ENCODE measurements at places on chromosomes 7 and 10.

- DNase-seq = no peak
Observed at GRCh38 chr7:82839555-82839954, 323.1 kb downstream of the PCLO start.

DNA sequence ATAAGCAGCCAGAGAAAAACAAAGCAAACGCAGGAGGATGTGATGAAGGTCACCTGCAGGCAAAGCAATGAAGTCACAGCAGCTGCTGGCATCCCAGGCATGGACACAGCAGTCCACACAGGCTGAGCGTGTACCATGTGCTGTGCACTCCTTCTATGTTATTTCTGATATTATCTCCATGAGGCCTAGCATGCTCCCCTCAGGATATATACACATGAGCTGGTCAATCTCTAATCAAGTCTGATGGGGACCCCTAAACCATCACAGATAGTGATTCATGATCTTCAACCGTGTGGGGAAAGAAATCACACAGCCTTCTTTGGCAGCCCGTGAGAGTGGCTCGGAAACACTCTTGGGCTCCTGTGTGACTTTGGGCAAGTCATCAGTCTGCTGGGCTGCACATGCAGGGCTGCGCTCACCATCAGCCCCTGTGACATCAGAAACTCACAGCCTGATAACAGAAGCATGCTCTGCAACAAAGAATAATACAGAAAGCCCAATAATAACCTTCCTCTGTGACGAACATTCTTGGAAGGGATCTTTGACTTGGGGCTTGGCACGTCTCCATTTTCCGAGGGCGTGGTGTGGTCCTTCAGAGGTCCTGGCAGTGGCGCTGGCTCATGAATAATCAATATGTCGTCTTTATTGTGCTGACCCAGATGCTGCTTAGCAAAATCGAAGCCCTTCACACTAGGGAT lies 83.0 kb upstream of the ATP6V0A4 start:
- DNase-seq = no peak

- DNase-seq = no peak
Observed at GRCh38 chr7:3594901-3595300, 293.8 kb downstream of the SDK1 start.

- DNase-seq = no peak
Observed at GRCh38 chr7:13016036-13016581, 328.7 kb downstream of the ARL4A start.

DNA sequence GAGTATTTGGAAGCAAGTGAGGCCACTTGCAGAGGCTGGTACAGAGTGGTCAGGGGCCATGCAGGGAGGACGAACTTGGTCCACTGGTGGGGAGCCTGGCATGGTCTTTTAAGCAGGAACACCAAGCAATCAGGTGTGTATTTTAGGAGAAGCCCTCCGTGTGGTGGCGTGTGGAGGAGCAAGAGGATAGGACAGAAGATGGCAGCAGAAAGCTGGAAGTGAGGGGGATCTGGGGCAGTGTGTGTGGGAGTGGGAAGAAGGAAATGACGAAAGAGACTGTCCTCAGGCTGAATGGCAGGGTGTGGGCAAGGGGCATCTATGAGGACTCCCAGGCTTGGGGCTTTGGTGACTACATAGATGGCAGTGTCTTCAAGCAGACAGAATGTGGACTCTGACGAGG lies 51.2 kb downstream of the TEX36 start:
- DNase-seq = no peak

DNA sequence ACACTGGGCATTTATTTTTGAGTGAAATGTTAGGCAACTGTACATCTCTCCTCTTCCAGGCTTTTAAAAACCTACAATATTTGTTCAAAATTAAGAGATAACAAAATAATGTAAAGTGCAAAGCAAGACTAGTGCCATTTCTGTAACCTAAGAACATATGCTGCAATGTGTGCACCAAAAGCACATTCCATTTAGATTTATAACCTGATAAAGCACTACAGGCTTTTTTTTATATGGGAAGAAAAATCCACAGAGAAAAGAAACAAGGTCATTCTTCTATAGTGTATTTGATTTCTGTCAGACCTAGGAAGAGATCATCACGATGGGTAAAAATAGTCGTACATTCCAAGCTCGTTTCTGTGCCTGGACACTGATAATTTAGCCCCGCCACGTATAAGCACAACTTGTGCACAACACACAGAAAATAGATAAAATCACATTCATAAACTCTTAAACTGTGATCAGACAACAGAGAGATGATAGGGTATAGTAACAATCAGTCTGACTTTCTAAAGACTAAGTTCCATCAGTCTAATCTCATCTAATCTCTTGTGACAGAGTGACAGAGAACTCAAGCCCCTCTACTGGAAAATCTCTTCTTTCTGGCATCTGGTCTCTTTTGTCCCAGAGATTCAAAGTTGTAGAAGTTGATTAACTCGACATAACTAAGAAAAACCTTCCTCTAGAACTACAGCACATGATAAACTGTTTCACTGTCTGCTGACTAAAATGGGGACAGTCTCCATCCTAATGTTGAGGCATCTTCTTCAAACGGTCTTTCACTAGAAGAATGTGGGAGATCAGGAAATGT lies 6.7 kb downstream of the LAMB1 start:
- no peak for DNase-seq

- no peak for DNase-seq
Observed at GRCh38 chr7:79497728-79498127, 44.3 kb upstream of the MAGI2 start.

DNA sequence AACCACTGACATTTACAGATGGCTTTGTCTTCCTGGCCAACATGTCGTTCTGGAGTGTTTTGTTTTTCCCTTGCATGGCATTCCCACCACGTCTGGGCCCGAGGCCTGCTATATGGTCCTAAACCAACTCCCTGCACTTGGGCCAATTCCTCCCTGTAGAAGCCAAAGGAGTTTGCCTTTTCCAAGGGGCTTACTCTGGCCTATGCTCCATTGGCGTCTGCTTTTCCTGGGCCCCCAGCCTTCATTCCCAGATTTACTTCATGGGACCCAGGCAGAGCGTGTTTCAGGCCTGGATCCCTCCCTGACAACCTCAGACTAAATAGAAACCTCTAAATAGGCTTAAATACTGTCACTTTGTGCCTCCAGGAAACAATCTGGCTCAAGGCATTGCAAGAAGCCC lies 60.7 kb downstream of the MINDY4 start:
- no peak for DNase-seq

- no peak for DNase-seq
Observed at GRCh38 chr10:50503661-50504320, 120.0 kb downstream of the SGMS1 start.

GRCh38 chr7:158740013-158740656 lies 35.5 kb upstream of the NCAPG2 start:
- no peak for DNase-seq

DNA sequence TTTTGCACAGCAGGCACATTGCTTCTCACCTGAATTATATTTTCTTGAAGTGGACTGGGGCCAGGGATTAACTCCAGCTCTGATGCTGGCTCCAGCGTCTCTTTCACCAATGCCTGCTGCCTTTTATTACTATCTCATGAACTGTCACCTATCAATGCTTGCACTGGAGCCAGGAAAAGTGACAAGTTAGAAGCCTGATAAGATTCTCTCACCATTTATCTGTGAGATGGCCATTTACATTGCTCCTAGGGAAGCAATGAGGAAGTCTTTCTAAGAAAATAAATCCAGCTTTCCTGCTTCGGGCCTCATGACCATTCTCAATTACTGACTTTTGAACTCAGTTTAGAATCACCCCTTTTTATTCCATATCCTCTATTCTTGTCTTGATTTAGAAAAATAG lies 48.5 kb upstream of the LRRTM3 start:
- no peak for DNase-seq

GRCh38 chr10:23065181-23065948 lies 30.0 kb upstream of the MSRB2 start:
- no peak for DNase-seq

DNA sequence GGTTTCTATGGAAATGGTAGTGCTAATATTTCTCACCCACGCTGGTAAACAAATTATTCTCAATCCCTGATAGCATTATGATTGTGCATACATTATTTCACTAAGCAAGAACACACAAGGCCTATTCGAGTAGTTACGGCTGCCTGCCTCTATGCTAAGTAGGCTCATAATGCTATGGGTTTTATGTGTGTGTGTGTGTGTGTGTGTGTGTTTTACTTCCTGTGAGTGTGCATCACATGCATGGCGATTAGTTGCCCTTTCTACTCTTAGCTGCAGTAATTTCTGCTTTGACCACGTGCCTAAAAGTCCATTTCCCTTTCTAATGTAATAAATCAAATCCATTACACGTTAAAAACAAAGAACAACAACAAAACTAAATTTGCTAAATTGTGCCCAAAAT lies 117.0 kb downstream of the CHCHD3 start:
- DNase-seq = no peak

DNA sequence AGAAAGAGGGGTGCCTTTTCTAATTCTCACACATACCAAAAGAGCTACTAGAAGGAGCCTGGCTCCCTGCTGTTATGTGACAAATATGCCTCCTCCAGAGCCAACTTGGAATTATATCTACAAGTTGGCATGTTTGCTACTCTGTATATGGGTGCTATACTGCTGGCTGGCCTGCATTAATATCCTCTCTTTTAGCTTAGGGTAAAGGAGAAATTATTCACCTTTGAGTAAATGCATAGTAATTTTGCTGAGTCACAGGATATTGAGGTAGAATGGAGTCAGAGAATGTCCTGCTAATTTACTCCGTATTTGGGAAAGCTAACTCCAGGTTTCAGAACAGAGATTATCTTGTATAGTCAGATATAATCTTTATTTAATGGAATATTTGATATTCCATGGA lies 24.2 kb upstream of the LIPN start:
- DNase-seq = no peak

DNA sequence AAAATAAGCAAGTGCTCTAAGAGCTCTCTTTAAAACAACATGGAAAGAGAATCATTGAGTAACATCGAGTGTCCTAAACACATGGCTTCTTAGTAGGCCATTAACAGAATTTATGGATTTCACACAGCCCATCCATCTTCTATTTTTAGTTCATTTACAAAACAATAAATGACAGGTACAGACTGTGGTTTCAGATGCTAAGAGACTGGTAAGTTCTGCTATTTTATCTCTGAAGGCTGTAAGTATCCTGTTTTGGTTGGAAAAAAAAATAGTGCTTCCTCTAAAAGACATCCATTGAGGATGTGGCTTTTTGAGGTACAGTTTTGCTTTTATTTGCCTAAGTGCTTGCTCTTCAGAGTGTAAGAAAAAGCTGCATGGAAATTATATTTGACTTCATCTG lies 27.4 kb upstream of the GNAI1 start:
- no peak for DNase-seq

DNA sequence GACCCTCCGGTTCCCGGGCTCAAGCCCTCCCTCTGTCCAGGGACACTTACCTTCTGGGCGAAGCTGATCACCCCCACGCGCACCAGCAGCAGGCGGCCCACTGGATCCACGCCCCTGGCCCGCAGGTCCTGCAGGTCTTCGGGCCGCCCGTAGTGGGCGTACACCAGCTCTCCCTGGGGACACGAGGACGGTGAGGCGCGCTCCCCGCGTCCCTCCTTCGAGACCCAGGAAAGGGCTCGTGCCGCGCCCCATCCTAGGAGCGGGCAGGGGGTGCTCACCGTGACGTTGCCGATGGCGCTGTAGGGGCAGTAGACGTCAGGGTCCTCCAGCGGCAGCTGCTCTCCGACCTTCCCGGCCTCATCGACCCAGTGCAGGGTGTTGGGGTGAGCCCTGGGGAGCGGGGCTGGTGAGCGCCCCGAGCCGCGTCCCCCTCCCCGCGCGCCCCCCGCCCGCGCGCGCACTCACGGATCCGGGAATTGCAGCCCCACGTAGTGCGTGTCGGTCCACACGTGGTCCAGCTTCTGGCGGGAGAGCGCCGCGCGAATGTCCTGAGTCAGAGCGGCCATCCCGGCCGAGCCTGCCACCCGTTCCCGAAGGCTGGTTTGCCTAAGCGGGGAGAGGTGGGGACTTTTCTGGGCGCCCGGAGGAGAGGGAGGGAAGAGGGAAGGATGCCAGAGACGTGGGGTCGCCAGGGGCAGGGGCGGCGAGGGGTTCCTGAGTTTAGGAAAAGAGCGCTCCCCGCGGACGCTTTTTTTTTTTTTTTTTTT lies 8.2 kb downstream of the TFR2 start:
- DNase-seq = peak; percentile 11

Data from NCI-H1105 (cell line).